ENCODE measurements at places on chromosomes 7 and 10.

GRCh38 chr7:64802699-64803098 lies 8.5 kb downstream of the ZNF138 start:
- no peak for DNase-seq

DNA sequence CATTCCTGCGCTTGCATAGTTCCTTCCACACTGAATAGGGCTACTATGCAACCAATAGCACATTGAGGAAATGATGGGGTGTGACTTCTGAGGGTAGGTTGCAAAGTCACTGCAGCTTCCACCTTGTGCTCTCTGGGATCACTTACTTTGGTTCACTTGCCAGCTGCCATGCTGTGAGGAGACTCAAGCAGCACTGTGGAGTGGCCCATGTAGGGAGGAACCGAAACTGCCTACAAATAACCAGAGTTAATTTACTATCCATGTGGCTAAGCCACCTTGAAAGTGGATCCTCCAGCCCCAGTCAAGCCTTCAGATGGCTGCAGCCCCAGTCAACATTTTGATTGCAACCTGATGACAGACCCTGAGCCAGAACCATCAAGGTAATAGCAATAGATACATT lies 64.3 kb downstream of the FAM204A start:
- no peak for DNase-seq

GRCh38 chr7:83301416-83301815 lies 138.7 kb upstream of the PCLO start:
- DNase-seq = no peak

DNA sequence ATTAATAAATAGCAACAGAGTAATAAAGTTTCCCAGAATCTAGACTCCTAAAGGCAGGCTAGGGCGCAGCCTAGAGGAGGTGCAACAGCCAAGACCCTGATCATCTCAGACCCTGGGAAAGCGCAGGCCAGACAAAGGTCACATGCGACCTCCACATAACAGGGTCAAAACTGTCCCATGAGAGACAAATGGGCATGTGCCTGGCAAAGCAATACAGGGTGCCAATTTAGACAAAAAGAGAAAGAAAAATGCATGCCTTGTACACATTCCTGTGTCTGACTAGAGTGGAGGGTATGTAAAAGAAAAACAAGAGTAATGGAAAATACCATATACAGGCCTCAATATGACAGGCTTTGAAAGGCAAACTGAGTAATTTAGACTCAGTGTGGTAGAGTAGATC lies 22.2 kb downstream of the MPP7 start:
- DNase-seq = no peak

DNA sequence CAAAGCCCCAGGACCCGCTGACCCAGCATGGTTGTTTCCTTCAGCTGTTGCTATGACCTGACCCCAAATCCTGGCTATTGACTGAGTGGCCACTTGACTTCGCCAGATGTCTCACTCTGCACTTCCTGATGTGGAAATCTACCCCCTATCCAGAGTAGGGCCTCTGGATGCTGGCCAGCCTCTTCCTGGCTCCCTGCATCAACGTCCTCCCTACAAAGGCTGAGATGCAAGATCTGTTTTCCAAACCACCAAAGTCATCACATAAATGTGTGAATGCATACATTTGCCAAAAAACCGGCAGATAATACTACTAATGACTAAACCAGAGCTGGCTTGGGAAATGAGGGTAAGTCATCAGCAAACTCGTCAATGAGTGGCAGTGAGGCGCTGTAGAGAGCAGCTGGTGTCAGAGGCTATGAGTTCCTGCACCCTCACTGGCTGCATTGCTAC lies 70.4 kb downstream of the PYROXD2 start:
- DNase-seq = no peak

DNA sequence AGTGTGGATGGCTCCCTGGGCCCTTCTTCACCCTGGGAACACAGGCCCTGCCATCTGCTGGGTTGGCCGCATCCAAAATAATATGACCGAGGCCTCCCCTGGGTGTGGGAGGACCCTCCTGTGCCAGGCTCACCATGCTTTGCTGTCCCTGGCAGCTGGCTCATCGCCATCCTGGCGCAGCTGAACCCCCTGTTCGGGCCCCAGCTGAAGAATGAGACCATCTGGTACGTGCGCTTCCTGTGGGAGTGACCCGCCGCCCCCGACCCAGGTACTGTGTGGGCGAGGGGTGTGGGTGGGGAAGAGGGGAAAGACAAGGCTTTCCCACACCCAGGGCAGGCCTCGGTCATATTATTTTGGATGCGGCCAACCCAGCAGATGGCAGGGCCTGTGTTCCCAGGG lies 4.8 kb downstream of the ATP6V0E2 start:
- no peak for DNase-seq

- DNase-seq = no peak
Measured at GRCh38 chr7:22248111-22248809, 108.7 kb downstream of the RAPGEF5 start.

DNA sequence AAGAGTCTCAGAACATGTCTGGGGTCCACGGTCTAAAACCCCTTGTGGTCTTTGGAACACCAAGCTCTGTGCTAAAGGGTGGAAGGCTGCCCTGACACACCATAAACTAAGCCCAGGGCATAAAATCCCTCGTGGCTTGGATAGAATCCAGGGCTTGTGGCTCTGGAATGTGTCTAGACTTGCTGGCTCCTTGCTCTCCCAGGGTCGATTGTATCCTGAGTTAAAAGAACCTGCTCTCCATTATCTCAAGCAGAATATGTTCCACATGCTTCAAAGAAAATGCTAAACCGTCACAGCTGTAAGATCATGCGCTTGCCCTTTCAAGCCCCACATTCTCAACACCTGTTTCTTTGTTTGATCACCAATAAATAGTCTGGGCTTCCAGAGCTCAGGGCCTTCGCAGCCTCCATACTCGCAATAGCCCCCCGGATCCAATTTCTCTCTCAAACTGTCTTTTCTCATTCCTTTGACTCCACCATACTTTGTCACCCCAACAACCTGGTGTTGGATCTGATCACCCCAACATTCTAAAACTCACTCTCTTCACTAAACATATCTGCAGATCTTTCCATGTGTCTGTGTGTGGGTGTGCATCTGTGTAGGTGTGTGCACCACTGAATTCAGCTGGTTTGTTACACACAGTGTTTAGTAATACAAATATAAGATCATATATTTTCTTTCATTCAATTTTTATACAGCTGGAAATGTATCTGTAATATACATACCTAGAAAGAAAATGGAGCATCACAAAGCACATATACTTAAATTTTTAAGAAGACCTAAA lies 238.5 kb downstream of the ZMYND11 start:
- DNase-seq = no peak

GRCh38 chr7:71184136-71184535 lies 52.2 kb downstream of the GALNT17 start:
- DNase-seq = no peak

DNA sequence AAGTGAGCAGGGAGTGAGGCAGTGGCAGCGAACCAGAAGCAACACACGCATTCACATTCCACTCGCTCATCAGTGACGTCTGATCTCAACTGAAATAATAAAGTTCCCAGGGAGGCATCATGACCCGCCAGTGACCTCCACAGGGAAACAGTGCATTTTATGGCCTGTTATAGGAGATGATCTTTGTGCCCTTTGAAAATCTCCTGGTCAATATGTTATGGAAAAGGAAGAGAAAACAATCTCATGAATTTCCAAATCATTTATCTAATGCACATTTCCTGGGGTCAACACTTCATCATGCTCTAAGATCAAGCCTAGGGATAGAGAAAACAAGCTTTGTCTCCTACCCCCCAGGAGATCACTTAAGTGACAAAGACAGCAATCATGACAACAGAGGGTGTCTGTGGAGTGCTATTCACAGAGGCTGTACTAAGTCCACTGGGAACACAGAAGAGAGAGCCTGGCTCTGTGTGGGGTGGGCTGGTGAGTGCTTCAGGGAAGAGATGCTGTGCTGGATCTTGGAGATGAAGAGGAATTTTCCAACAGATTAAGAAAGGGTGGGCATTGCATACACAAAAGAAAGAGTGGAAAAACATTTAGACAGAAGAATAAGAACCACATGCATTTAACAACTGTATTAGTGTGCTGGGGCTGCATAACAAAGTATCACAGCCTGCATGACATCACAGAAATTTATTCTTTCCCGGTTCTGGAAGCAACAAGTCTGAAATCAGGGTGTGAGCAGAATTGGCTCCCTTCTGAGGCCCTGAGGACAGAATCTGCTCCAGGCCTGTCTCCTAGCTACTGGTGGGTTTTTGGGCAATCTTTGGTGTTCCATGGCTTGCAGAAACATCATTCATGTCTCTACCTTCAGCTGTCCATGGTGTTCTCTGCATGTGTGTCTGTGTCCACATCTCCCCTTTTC lies 613.9 kb upstream of the IGFBP3 start:
- no peak for DNase-seq

- DNase-seq = no peak
Measured at GRCh38 chr7:141201145-141201885, 127.5 kb downstream of the TMEM178B start.

GRCh38 chr10:42939685-42940366 lies 137.0 kb upstream of the RET start:
- DNase-seq = no peak

GRCh38 chr7:70047384-70047783 lies 449.1 kb downstream of the AUTS2 start:
- DNase-seq = no peak

- peak; percentile 37 for DNase-seq
Measured at GRCh38 chr7:100745184-100745583, 11.8 kb downstream of the ZAN start.

- no peak for DNase-seq
Measured at GRCh38 chr10:128390596-128390995, 264.4 kb upstream of the MKI67 start.

DNA sequence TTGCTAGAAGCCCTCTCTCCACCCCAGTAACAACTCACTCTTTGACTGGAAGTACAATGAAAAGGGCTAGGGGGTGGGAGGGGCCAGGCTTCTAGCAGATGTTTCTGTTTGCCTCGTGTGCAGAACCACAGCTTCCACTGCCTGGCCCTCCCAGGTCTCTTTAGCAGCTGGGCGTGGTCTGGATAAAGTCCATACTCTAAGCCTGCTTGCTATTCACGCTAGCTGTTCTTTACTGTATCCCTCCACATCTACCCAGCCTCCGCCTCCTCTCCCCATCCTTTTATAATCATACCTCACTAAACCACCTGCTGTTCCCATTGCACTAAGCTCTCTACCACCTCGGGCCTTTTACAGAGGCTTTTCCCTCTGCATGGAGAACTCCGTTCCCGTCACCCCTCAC lies 288.8 kb downstream of the CAMK1D start:
- DNase-seq = no peak

DNA sequence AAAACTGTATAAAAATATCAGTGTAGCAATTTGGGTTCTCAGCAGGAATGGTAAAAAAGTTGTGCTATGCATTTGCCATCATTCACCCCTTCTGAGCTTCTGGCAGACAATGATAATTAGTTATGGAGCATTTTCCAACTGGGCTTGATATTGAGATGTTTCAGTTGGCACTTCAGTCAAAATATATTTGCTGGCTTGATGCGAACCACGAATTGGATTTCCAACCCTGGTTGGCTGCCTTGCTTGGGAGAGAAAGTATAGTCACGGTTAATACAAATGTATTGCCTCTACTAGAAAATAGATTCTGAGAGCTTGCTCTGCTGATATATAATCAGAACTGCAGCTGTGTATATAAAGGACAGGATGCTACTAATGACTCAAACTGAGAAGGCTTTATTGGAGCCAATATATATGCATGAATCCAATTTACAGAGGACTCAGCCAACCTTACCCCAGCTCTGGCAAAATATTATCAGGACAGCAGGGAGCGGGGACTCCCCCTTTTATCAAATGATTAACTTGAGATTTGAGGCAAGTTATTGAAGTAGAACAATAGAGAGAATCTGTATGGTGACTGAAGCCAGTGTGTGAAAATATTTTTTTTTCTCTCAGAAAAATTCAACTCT lies 219.8 kb upstream of the SMIM30 start:
- no peak for DNase-seq

- no peak for DNase-seq
Measured at GRCh38 chr10:131076356-131076755, 235.2 kb downstream of the TCERG1L start.

- no peak for DNase-seq
Measured at GRCh38 chr10:23070913-23071218, 24.5 kb upstream of the MSRB2 start.

- DNase-seq = peak; percentile 27
Measured at GRCh38 chr10:97399843-97400545, 1.1 kb downstream of the RRP12 start.

DNA sequence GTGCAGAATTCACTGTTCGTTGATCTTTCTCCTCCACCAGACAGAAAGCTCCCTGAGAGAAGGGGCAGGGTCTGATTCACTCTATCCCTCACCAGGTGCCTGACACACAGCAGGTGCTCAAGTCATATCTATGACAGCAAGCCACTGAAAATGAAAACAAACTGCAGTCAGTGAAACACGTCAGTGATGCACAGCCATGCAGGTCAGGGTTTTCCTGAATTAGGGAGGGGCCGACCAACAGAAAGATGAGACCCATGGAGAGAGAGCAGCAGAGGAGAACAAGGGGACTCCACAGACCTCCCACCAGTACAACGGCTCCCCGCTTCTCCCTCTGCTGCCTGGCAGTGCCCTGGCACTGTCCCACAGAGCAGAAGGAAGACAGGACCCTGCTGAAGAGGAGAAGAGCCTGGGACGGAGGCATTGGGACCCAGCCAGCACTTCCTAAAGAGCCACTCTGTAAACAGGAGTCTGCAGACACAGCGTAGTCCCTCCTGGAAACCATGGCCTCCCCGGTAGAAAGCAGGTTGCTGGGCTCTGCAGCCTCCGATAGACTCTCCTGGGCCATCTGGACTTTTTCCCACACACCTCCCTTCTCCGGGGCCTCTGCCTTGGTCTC lies 50.3 kb downstream of the FAM53B start:
- peak; percentile 52 for DNase-seq

DNA sequence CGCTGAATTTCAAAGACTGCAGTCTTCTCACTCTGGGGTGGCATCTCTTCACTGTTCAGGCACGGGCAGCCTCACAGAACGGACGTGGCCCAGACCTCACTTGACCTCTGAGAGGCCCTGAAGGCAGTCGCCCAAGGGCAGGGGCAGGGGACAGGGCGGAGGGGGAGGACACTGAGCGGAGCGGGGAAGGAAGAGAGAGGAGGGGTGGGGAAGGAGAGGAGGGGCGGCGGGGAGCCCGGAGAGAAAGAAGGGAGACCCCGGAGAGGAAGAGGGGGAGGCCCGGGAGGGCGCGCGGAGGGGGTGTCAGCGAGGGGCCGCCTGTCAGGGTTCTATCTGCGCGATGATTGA lies 58.7 kb upstream of the COMTD1 start:
- no peak for DNase-seq

DNA sequence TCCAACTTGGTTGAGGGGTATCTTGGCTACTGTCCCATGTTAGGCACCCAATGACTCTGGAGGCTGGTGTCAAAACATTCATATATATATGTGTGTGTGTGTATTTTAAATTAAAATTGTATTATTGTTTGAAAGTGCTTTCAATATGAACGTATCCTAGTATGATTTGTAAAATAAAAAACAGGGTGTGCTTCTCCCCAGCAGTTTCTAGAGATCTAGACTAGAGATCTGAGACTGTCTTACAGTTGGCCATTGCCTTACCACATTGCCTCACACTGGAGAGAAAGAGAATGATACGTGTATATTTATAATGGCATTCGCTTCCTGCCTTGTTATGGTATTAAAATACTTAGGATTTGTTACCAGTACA lies 1.2 kb downstream of the BAG3 start:
- peak; percentile 62 for DNase-seq

GRCh38 chr7:139382439-139382838 lies 22.7 kb downstream of the LUC7L2 start:
- DNase-seq = no peak

- no peak for DNase-seq
Measured at GRCh38 chr10:88865281-88865876, 13.7 kb upstream of the ANKRD22 start.
